ENCODE measurements at places on chromosomes 4 and X. TPM values are rescaled to one million over a fixed set of nuclear protein-coding genes. Genes with fewer than 3 reads are reported as not detected.
A peak's percentile ranks its signal among the peaks of the same experiment; 100 is the strongest.

DNA sequence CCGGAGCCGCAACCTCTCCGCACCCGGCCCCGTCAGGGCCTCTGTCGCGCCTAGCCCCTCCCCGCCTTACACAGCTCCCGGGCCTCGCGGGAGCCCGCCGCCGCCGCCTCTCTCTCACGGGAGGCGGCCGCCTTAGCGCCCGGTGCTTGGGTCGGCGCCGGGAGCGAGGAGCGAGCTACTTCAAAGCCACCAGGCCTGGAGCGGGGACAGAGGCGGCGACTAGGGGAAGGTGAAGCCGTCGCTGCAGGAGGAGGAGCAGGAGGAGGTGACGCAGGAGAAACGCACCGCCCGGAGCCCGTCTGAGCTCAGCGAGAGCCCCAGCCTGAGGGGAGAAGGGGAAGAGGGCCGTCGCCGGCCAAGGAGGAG lies 250 bp downstream of the USP9X start:
- DNase-seq: peak; percentile 36

GRCh38 chr4:2977211-2978088 lies 14.1 kb downstream of the GRK4 start:
- no peak for DNase-seq

DNA sequence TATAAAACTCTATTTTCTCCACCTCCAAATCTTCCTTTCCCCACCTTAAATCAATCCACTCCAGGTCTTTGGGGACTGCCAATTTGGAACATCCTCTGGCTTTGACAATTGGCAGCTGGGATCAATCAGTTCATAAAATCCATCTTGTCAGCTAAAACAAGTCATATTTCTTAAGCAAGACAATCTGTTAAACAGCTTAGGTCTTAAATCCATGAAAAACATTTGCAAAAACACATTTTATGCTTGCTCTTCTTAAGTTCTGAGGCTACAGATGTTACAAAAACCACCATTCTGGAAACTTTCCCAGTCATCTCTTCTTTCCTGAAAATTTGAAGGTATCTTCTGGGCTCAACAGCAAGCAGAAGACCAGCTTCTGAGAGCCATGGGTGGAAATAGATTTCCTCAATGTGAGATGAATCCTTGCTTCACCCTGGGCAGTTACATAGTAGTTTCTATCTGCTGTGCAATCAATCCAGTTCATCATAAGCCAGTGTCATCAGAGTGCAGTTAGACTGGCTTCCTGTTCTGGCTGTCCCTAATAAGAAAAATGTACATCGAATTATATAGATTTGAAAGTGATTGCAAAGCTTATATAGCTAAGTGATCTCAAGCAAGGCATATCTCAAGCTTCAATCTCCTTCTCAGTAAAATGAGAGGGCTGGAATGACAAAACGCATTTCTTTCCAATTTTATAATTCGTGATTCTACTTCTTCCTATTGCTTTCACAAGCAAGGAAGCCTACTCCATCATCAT lies 402.7 kb upstream of the INTU start:
- DNase-seq: no peak

DNA sequence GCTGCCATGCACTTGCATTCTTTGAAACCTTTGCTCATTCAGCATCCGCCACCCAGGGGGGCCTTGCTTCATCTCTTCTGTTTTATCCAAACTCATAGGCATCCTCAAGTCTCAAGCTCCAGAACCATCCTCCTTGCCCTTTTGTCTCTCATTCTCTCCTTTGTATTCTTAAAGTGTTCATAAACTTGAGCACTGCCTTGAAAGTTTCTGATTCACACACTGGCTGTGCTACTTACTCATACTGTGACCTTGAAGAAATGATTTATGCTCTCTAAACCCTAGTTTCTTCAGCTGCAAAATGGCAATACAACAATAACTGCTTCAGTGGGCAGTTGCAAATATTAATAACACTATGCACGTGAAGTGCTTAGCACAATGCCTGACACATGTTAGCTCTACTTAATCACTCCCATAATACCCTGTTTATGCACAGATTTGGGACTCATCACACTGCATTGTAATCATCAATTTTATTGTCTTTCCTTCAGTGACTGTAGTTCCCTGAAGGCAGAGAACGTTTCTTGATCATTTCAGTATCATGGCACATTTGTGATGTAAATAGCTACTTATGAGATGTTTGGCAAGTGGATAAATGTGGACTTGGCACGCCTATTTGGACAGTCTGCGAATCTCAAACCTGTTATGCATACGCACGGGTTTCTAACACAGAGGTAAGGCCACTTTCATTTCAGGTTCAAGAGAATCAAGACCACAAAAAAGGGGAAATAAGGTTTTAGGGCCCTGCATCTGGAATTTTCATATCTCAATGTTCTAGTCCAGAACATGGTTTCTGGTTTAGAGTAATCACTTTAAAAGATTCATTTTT lies 291.0 kb downstream of the LDB2 start:
- DNase-seq: no peak

DNA sequence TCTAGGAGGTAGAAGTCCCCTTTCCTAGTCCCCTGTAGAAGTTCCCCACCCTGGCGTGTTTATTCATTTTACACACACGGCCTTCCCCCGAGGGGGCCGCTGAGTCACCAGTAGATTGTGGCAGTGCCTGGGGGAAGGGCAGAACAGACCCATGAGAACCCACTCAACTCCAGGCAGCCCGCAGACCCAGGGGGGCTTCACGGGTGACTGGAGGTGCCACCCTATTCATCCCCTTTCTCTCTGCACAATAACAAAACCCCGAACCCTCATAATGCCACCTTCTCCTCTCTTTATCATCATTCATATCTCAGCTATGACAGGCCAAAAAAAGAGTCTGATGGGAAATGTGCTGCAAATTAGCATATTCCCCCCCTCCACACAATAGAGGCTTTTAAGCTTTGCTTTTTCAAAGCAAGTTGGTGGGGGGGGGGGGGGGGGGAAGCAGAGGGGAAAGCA lies 20.4 kb upstream of the GPM6B start:
- no peak for DNase-seq

SOX3 gene
- total RNA-seq: not detected

All from esophagus squamous epithelium (tissue), 5 donors.